ENCODE measurements at places on chromosomes 3 and 15.

DNA sequence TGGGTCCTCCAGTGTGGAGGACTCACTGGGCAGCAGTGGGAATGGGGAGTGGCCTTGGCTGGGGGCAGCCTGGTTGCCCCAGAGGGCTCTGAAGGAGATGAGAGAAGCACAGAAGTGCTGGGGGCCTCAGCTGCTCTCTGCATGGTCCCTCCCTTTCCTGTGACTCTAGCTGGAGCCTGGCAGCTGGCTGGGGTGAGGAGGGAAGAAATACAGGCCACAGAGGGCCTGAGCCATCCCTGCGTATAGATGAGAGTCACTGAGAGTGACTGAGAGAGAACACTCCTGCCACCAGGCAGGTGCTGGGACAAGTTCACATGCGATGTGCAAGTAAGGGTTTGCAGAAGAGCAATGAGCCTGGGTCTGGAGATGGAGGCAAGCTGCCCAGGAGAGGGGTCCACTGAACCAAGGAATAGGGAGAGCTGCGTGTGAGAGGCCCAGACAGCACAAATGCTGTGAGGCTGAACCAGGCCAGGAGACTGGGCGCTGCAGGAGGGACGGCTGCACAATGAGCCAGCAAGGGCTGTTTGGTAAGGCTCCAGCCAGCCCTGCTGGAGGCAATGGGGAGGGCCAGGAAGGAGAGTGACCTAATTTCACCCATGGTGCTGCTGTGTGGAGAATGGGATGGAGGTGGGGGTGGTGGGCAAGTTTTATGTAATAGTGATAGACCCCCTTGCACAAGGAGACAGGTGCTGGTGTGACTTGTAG is 87.2 kb downstream of the CLSTN2 start:
- no peak for DNase-seq

GRCh38 chr3:54159917-54160316 is 37.6 kb downstream of the CACNA2D3 start:
- no peak for DNase-seq

DNA sequence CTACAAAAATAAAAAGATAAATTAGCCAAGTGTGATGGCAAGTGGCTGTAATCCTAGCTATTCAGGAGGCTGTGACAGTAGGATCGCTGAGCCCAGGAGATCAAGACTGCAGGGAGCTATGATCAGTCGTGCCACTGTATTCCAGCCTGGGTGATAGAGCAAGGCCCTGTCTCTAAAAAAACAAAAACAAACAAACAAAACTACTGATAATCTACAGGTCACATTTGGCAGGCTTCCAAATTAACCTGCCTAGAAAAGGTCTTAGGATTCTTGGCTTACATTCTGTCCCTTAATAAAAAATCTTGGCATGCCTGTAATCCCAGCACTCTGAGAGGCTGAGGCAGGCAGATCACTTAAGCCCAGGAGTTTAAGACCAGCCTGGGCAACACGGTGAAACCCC is 33.4 kb upstream of the SETD2 start:
- DNase-seq = no peak

DNA sequence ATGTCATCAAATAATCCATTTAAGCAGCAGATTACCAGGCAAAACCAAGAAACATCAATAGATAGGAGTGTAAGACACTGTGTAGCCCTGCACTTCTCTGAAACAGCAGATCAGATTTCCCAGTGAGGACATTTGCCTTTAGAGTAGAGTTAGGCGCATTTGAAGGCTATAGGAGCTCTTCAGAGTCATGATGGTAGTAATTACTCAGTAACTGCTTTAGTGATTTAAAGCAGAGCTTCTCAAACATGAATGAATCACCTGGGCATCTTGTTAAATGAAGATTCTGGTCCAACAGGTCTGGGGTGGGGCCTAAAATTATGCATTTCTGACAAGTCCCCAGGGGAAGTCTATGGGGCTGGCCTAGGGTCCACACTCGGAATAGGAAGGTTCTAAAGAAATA is 36.9 kb downstream of the THRB start:
- no peak for DNase-seq

DNA sequence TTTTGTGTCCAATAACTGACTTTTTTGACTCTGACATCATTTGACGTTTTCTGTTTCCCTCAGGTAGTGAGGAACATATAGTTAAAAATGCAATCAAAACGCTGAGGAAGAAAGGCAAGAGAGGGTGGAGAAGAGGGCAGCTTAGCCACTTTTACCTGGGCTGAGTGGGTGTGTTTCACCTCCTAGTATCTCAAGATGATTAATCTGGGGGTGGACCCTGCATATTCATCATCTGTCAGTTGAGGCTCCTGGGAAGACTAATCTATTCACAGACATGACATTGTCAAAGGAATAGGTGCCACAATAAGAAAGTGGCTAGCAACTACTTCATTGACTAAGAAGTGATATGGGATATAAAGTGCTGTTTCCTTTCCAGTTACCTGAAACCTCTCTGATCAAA is 331.5 kb upstream of the RARB start:
- DNase-seq = no peak

GRCh38 chr3:104556372-104557078 is 810.2 kb upstream of the ALCAM start:
- no peak for DNase-seq

DNA sequence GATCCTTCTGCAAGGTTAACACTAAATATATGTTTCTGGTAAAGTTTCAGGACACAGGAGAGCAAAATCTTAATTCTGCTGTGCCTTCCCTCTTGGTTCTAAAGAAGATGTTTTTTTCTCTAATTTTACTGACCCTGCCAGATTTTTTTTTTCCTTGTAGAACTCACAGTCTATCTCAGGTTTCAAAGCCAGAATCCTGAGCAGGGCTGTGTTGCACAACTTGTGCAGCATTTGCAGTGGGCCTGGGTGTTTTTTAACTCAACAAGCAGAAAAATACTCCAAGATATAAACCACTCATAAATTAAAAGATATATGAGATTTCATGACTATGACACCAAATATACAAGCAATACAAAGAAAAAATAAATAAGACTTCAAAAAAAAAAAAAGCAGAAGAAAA is 40.2 kb upstream of the ARF4 start:
- no peak for DNase-seq

GRCh38 chr3:184426691-184427141 is 46.9 kb downstream of the CHRD start:
- no peak for DNase-seq

GRCh38 chr3:64432870-64433269 is 207.6 kb upstream of the PRICKLE2 start:
- DNase-seq = no peak

DNA sequence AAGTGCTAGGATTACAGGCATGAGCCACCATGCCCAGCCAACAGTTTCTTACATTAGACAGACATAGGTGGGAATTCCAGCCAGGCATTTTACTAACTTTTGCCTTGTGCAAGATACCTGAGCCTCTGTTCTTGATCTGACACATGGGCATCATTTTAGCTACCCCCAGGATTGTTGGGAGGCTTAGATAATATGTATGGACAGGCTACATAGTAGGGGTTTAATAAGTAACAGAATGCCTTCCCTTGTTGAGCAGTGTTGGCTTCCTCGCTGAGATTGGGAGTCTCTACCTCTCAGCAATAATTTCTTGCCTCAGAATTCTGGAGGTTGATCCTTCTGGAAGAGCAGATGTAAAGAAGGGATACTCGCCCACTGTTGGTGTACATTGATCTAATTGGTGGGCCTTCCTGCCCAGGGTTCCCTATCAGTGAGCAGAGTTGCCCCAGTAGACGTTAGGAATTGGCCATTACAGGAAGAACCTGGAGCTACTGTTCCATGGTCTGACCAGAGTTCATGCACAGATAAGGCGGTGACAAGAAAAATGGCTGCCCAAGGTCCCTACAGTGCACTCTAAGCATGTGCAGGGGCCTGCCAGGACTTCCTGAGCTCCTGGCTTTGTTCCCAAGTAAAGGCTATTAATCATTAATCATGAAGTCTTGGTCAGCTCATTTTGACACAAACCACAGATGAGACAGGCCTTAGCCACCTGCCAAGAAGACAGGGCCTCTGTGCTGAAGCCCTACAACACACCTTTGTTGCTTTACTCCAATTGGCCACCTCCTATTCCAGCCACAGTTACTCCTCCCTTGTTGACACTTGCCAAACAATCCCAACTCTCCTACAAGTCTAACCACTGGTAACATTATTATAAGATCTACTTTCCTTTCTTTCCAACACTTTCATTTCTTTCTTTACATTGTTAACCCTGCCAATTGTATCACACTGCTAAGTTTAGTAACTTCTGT is 5.0 kb upstream of the IL17RE start:
- no peak for DNase-seq

GRCh38 chr15:62886431-62887071 is 156.0 kb upstream of the TPM1 start:
- no peak for DNase-seq
